Chondrocyte (in vitro differentiated cells): ENCODE measurements at places on chromosomes 5 and 9.

DNA sequence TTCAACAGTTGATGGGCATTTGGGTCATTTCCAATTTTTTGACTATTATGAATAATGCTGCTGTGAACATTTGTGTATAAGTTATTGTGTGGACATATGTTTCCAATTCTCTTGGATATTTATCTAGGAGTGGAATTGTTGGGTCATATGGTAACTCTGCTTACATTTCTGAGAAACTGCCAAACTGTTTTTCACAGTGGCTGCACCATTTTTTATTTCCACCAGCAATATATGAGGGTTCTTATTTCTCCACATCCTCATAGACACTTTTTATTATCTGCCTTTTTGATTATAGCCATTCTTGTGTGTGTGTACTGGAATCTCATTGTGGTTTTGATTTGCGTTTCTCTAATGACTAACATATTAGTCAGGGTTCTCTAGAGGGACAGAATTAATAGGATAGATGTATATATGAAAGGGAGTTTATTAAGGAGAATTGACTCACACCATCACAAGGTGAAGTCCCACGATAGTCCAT lies 14.7 kb upstream of the MED27 start:
- no peak for DNase-seq

GRCh38 chr9:90046317-90046861 lies 441.6 kb downstream of the GADD45G start:
- no peak for DNase-seq

GRCh38 chr9:118459913-118460312 lies 755.7 kb downstream of the TLR4 start:
- DNase-seq = no peak

- DNase-seq = no peak
These were observed 28.6 kb downstream of the CSF2 start for GRCh38 chr5:132102101-132102701.

DNA sequence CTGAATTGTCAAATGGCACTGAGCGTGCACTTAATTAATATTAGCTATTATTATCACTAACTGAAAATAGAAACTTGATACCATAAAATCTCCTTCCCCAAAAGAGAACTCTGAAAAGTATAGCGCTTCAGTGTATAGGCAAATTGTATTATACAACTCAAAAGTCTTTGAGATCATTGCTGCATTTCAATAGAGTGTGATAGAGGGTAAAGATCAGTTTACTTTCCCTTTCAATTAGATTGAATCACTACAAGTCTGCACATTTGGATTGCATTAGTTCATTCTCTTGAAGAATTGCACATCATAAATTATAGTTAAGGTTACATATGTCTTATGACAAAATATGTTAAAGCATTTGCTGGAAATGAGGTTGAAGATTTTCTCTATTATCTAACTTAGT lies 13.4 kb upstream of the GRIN3A start:
- DNase-seq = no peak

- DNase-seq = no peak
These were observed 211.1 kb downstream of the DMRT2 start for GRCh38 chr9:1261266-1261665.

DNA sequence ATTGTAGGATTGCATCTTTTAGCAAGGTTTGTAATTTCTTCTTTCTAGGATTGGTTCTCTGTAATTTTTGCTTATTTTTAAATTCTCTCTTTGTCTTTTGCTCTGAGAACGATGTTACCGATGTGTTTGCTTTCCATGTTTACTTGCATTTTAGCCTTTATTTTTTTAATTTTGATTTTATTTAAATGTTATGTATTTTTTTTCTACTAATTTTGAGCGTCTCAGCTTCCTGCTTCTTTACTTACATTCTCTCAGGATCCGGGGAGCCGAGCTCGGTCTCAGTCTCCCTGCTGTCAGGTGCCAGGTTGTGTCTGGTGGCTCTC lies 20.9 kb downstream of the ANXA2R start:
- DNase-seq = no peak

DNA sequence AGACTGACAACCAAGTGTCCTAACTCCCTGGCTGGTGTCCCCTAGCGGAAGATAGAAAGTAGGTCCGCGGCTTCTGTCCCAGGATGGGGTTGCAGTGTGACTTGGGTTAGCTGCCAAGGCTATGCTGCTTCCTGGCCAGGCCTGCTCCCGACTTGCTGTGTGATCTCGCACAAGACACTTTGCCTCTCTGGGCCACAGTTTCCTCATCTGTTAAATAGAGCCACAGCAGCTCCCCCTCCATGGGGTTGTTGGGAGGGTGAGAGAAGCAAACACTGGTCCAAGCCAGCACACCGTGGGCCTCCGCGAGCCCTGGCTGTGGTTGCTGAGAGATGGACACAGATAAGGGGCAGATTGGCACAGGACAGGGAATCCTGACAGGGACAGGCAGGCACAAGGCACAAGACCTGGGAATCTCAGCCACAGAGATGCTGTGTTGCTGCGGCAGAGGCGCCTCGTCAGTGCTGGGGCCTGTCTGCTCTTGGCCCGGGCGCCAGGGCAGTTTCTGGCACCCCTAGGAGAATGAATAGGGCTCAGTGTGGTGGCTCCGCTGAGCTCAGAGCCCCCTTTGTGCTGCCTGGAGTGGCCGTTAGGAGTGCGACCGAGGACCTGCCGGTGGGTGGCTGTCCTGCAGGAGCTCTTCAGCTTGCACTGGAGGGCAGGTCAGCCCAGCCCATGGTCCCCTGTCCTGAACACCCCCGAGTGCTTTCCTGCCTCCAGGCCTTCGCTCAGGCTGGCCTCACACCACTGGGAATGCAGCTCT lies 1.8 kb upstream of the SH2D3C start:
- DNase-seq = no peak

GRCh38 chr9:127977884-127978647 lies 2.7 kb downstream of the EEIG1 start:
- no peak for DNase-seq

DNA sequence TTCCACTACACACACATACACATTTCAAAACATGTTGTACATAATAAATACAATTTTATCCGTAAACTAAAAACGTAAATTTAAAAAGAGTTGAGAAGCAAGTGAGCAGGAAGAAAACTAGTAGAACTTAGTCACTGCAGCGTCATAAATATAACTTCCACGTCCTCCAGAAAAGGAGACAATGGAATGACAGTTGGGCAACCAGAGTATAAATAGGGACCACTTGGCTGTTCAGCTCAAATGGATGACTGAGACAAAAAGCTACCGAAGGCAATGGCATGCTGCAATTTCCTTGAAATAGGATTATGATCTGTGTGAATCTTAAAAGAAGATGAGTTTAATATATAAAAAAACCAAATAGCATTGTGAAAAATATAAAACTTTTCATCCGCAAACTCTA lies 438.5 kb upstream of the RGMB start:
- DNase-seq = no peak

DNA sequence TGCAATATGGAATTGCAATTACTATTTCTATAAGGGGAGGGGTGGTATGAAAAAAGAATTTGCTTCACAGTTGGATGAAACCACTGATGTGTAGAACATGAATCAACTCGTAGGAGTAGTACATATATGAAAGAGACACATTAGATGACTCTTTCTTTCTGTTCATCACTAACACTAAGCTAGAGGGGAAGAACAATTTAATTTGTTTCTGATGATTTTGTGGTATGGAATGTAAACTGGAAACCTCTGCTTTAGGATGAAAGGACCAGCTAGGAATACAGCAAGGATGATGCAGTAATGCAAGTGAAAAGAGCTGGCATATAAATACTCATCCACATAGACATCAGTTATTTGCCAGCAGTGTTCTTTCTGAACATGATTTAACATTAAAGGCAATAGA lies 113.4 kb downstream of the PAPPA start:
- DNase-seq = no peak

GRCh38 chr5:122846051-122846550 lies 688 bp downstream of the SNX24 start:
- no peak for DNase-seq
